Heart right ventricle (tissue), 16 donors: ENCODE measurements at places on chromosomes 12 and 14. TPM values are rescaled to one million over a fixed set of nuclear protein-coding genes. Genes with fewer than 3 reads are reported as not detected.

TAS2R10 gene
- not detected for total RNA-seq

- DNase-seq: peak; percentile 54
Observed at GRCh38 chr14:52131640-52132320, 62.9 kb upstream of the NID2 start.

- DNase-seq: no peak
Observed at GRCh38 chr14:32121536-32121935, 44.4 kb downstream of the ARHGAP5 start.

GPD1 gene
- 10.6 TPM for total RNA-seq

GRCh38 chr12:55972456-55972855 lies 1.4 kb upstream of the RAB5B start:
- DNase-seq: no peak

GRCh38 chr12:84954415-84954814 lies 41.8 kb upstream of the SLC6A15 start:
- DNase-seq: no peak

GRCh38 chr14:43894534-43894933 lies 612.5 kb downstream of the FSCB start:
- DNase-seq: no peak

- no peak for DNase-seq
Observed at GRCh38 chr12:105256011-105256410, 20.0 kb upstream of the APPL2 start.

DNA sequence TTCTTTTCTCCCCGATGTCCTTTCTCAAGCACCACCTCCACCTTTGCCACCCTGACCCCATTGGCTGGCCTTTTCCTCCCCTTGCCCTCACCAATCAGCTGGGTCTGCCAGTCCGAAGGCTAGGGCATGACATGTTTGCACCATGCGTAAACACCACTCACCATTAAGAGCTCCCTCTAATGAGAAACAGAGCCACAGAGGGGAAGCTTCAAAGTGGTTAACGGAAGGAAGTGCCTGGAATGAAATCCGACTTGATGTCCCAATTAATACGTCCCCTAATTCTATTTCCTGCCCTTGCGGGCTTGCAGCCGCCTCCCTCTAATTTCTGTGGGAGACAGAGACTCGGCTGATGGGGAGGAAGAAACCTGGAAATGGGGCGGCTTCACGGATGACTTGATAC lies 318.5 kb upstream of the TBX3 start:
- DNase-seq: no peak

DNA sequence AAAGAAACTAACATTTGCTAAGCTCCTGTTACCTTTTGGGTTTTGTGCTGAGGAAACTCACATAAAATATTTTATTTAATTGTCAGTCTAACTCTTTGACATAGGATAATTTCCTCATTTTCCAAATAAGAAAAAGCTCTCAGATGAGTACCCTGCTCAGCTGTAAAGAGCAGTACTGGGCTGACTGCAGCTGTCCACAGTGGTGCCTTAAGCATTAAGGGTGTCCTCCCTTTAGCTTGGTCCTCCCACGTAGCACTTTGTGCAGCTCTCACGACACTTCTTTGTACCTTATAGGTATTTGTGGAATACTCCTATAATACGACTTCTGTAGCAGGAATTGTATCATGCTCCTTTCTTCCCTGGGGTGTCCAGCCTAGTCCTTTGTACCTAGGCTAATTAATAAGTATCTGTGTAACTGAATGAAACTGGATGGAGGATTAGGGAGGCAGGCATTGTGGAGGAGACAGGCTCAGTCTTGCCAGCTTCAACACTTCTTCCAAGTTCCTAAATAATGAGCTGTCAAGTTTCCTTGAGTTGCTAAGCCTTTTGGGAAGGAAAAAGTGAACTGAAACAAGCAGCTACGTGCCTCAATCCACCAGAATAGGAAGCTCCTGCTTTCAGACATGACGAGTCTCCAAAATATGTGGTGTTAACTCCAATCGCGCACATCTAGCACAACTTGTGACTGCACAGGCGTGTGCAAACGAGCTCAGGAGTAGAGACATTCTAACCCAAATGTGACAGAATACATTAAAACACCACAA lies 123.0 kb downstream of the SLC38A4 start:
- DNase-seq: no peak

GRCh38 chr12:7058850-7059395 lies 1.6 kb upstream of the C1S start:
- no peak for DNase-seq

SYNDIG1L gene
- total RNA-seq: not detected

FGD4 gene
- 28.7 TPM for total RNA-seq

DNA sequence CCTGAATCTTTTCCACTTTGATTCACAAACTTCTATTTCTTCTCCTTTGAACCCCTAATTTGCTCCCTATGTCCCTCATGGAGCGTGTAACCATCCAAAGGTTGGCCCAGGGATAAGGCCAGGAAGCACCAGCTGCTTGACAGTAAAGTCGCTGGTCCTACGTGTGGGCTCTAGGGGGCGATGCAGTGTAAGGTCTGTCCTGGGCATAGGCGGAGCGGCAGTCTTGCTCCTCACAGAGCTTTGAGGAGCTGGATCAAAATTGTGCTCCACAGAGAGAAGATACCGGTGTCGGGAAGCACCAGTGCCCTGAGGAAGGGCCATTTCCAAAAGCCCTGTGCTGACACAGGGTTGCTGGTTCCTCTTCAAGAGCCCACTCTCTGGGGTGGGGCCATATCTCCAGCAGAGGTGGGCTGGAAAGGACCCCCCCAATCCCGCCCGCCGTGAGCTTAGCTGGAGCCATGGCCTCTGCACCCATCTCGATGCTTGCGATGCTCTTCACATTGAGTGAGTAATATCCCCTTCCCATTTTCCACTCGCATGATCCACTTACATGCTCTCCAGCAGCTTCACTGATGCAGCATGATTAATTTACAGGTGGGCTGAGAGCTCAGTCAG lies 49.9 kb upstream of the OR4E1 start:
- DNase-seq: no peak

ZNF84 gene
- 20.5 TPM for total RNA-seq

DNA sequence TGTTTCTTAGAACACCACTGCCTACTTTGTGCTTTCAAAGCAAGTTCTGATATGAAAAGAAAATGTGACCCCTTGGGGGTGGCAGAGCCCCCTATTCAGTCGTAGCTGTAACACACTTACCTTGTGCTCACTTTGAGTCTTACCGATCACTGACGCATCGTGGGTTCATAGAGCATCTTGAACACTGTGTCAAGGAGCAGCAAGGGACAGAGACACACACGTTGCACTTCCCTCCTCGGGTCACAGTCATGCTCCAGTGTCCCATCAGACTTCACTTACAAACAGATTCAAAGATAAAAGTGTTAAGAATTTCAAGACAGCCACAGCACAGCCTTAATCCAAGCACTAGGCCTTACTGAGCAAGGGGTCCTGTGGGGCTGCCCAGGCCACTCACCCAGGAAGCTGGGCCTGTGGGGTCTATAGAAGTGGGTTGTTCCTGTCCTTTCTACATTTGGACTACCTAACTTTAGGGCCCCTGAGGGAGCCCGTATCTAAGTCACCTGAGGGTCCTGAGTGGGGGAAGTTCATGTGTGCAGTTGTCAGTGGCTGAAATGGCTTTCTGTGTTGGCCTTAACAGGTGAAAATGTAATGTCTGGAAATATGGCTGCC lies 75.4 kb upstream of the BDKRB2 start:
- no peak for DNase-seq

DNA sequence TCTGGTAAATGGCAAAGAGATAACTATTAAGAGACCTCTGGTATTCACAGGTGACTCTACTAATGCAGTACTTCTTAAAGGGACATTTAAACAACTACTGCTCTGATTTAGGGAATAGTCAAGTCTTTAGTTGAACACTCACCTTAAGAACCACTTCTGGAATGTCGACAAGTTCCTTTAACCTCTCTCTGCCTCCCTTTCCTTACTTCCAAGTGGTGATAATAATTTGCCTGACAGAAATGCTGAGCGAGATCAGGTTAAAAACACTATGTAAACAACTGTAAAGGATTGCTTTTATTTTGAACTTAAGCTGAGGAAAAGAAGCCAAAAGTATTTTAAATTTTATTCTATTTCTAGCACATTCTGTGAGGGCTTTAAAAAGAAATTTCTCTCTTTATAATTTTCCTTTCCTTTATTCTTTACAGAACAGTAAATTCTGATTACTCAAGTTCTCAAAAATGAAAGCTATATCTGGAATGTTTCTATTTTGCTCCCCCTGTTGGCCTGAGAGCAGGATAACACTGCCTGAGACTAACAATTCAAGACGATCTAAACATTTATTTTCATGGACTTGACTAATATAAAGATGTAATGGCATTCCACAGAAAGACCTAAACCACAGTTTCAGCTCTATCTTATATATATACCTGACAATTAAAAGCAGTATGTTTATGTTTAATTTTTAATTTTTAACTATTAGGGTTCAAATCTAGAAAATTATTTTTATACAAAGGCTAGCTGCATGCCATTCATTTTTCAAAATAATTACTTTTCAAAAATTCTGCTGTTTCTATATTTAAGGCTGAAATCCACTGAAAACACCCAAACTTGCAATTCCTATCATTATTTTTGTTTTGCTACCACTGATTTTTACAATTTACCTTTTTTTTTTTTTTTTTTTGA lies 29.2 kb downstream of the ZCCHC8 start:
- DNase-seq: no peak

DNA sequence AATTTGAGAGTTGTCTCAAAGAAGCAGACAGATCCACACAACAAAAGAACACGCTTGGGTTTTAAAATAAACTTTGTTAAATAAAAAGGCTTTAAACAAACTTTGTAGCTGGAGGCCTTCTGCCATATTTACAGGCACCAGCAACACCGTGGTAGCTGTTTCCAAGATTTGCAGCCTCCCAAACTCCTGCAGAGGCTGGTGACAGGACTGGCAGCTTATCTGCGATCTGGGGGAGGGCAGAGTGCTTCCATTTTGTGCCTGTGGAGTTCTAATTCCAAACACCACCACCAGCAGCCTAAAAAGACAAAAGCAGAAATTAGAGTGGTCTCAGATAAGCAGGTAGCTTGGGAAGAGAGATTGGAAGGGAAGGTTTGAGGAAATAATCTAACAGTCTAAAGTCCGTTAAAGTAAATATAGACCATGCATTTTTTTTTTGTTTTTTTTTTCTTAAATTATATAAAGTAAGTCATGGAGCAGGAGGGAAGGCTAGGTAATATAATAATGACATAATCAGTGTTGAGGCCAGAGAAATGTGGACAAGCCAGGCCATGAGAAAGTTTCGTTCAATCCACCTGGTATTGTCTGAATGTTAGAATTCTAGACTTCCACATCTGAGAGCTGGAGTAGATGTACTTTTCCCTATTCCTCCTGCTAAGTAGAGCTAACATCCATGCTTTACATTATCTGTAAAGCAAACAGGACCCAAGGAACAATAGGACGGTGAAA lies 69.6 kb upstream of the TMEM132D start:
- DNase-seq: no peak

DNA sequence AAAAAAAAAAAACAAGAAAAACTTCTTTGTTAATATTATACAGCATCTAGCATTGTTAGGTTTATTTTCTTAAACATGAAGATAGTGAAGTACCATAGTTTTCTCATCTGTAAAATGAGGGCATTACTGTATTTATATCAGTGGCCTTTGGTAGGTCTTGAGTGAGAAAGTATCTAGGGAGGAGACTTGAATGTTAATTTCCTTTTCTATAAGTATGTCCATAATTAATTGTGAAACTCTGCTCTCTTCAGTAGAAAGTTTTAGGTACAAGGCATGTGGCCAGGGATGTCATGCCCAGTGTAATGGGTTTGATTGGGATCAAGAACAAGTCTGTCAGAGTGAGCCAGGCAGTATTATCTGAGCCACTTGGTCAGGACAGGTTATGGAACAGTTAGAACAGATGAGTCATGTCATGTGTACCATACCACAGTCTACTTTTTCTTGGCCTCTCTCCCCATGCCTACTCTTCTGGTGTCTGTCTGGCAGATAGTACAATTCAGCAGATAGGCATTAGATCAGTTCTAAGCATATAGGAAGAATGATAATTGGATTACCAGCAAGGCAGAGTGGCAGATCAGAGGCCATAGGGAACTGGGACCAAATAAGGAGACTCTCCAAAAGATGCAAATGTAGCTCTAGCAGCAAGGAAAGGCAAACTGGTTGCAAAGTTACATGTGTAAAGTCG lies 30.4 kb downstream of the FBXO34 start:
- no peak for DNase-seq

TAS2R9 gene
- total RNA-seq: not detected

GRCh38 chr12:12723681-12724420 lies 6.7 kb downstream of the CDKN1B start:
- peak; percentile 60 for DNase-seq

- DNase-seq: no peak
Observed at GRCh38 chr12:49867570-49868341, 24.9 kb upstream of the BCDIN3D start.

LUM gene
- 139 TPM for total RNA-seq
